Naive thymus-derived CD4-positive, alpha-beta T cell (primary cell): ENCODE measurements at places on chromosomes 1 and 21. TPM values are rescaled to one million over a fixed set of nuclear protein-coding genes. Genes with fewer than 3 reads are reported as not detected.

HTR6 gene
- polyA plus RNA-seq, result 0.92 TPM

LZIC gene
- polyA plus RNA-seq, result 39.1 TPM

RGS4 gene
- not detected for polyA plus RNA-seq

RPF1 gene
- 62.7 TPM for polyA plus RNA-seq

LCE3D gene
- polyA plus RNA-seq, result not detected

CD5L gene
- polyA plus RNA-seq, result not detected

CXADR gene
- polyA plus RNA-seq, result 2.4 TPM

FCRL2 gene
- polyA plus RNA-seq, result not detected

NBPF20 gene
- polyA plus RNA-seq, result 0.68 TPM

PLA2G2F gene
- polyA plus RNA-seq, result not detected
